HCEC 1CT (cell line): ENCODE measurements at places on chromosomes 13 and 19.

DNA sequence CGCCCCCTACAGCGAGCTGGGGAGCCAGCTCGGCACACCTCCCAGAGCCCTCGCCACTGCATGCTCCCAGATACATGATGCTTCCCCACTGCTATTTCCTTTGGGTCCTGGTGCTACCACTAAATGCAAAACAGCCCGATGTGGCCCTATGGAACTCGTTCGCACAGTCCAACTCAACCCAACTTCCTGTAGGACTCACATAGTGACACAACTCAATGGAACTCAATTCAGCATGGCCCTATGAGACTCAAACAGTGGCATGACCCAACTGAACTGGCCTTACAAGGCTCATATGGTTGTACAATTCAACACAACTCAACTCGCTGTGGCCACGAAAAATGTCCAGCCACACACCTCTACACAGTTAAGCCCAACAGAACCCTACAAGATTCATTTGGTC is 3.5 kb downstream of the KCNA7 start:
- DNase-seq = no peak

DNA sequence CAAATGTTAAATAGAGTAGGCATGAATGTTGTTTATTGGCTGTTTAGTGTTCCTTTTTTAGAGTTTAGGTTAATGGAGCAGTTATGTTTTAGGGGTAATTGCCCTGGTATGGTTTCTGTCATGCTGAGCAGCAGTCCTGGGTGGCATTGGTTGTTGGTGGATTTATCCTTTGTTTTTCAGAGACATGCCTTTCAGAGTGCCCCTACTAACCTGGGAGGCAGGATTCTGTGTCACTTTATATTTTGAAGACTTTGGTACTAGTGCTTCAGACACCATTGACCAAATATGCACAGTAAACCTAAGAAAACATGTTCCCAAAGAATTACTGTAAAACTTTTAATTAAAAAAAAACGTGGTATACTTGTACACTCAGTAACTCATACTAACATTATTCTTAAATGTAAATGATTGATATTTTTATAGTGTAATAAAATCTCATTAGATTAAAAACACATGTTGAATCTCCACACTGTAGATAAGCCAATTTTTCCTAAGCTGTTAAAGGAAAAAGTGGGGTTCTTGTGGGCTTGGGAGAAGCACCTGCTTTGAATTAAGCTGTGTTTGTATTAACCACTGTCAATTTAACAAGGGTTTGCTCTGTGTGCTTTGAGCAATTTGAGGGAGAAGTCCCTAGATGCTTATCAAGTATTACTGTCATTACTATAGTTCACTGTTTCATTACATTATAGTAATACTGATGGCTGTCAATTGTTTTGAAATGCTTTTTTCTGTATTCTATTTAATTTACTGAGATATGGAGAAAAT is 133.2 kb downstream of the LMO7 start:
- DNase-seq = no peak

- DNase-seq = peak; percentile 40
These were observed 23.3 kb downstream of the COMMD6 start for GRCh38 chr13:75514080-75514995.

GRCh38 chr19:2579678-2580280 is 103.9 kb downstream of the GADD45B start:
- no peak for DNase-seq

GRCh38 chr19:18029617-18030338 is 21.8 kb downstream of the ARRDC2 start:
- DNase-seq = peak; percentile 10

- no peak for DNase-seq
These were observed 136.6 kb downstream of the GPC5 start for GRCh38 chr13:91534996-91535395.

DNA sequence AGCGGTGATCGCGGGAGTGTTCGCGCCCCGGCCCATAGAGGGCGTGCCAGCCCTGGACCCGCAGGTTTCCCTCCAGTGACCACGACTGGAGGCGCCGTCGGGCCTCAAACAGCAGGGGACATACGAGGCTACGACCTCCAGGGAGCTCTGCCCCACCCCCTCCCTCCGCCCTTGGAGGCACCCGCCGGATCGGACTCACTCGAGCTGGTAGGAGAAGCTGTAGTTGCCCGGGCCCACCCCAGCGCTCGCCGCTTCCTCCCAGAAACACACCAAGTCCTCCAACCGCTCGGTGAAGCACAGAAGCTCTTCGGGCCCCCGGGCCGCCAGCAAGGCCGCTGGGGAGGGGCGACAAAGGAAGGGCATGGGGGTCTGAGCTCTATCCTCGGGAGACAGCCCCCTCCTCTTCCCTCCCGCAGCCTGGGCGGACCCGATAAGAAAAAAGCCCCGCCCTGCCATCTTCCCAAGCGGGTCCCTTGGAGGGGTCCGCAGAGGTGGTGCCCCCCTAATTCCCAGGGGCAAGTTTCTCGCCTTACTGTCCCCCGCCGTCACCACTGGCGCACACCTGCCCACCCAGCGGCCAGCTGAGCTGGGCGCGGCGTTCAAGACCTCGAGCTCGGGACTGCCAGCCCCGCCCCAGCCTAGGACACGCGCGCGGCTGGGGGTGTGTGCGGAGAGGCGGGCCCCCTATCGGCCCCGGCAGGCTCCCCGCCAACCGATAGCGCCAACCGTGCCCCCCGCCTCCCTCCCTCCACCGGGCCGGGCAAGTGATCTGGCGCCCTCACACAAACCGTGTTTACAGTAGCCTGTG is 1.0 kb downstream of the EPOR start:
- peak; percentile 40 for DNase-seq

DNA sequence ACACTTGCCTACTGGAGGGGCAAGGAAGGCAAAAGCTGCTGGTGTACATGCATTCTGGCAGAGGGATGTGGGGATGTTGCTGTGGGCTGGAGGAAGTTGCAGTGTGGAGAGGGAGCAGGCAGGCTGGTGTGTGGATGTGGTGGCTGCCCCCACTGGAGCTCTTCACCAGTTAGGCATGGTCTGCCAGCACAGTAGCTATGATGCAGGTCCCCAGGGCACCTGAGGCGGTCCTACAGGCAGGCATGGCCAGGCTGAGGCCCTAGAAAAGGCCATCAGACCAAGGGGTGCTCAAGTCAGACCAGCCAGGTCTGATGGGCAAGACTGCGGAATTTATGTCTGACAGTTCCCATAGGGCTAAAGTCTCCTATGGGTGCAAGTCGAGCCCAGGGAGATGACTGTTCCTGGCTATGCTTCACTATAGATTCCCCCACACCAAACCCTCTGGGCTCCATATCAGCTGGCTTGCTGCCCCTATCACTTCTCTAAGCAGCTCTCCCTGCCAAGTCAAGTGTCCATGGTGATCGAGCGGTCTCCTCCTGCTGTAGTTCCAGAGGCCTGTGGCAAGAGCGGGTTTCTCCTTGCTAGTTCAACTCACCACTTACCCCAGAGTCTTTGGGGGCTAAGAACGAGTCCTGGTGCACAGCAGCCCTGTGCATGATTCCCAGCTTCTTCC is 473.1 kb downstream of the TDRD3 start:
- DNase-seq = no peak

GRCh38 chr19:15173746-15174404 is 26.9 kb downstream of the NOTCH3 start:
- DNase-seq = no peak

DNA sequence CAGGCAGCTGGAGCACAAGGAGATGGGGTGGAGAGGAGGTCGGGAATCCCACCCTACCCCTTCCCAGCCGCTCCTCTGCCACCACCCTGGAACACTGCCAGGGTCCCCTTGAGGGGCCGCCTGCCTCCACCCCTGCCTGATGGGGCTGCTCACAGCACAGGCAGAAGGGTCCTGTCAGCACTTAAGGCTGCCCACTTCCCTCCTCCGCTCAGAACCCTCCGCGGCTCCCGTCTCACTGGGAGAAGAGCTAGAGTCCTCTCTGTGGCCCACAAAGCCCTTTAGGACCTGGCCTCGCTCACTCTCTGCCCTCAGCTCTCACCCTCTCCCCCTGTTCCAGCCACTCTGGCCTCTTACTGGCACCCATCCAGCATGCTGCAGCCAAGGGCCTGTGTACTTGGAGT is 3.4 kb upstream of the POLD1 start:
- no peak for DNase-seq

GRCh38 chr19:6765738-6766356 is 1.4 kb downstream of the SH2D3A start:
- no peak for DNase-seq

GRCh38 chr19:36032251-36033104 is at the start of gene CLIP3:
Gene CLIP3, minus strand, starts transcription at chr19:36032873. Its CDS starts 516 bp downstream, at chr19:36032357.
- DNase-seq = peak; percentile 32

DNA sequence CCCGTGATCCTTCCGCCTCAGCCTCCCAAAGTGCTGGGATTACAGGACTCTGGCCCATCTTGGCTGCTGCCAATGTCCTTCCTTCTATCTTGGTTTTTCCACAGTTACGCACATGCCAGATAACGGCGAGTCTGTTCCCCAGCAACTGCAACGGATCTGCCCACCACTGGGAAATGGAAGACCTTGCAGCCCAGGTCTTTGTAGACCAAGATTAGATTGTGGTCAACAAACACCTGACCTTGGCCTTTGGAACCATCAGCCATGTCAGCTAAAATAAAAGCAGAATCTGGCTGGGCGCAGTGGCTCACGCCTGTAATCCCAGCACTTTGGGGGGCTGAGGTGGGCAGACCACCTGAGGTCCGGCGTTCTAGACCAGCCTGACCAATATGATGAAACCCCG is 10.4 kb upstream of the LDLR start:
- DNase-seq = no peak

DNA sequence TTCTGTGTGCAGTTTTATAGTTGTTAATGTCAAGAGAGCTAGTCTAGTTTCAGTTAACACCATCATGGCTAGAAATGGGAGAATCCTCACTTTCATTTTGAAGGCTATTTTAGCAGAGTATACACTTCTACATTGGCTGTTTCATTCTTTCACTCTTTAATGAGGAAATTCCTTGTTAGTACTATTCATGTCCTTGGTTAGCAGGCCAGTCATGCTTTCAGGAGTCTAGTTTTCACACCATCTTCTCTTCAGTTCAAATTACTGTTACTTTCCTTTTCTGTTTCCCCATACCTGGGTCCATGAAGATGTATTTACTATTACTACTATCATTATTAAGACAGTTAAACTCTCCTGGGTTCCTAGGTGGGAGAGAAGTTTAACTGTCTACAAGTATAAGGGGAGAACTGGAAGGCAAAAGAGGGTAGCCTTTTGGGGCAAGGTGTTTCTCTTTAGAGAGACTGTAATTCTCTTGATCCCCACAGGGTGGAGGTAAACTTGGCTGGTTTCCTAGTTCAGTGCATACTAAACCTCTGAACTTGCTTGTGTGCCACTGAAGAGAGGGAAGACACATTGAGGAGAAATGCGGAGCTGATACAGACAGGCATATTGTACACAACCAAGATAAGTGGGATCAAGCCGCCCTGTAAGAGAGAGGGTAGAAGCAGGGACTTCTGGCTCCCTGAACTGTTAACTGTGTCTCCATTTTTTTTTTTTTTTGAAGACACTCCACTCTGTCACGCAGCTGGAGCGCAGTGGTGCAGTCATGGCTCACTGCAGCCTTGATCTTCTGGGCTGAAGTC is 41.3 kb upstream of the IGFL4 start:
- DNase-seq = peak; percentile 61

GRCh38 chr19:4130744-4131438 is 7.0 kb upstream of the MAP2K2 start:
- DNase-seq = peak; percentile 85

GRCh38 chr19:2039959-2040646 is 10.9 kb downstream of the MKNK2 start:
- no peak for DNase-seq

GRCh38 chr13:46478651-46479050 is 74.3 kb upstream of the LRCH1 start:
- peak; percentile 58 for DNase-seq

GRCh38 chr19:6768236-6768785 is 1.1 kb upstream of the SH2D3A start:
- DNase-seq = no peak
